Activated CD8-positive, alpha-beta memory T cell treated with anti-CD3 and anti-CD28 coated beads for 1 hour (primary cell): ENCODE measurements at places on chromosomes 12 and 14.

DNA sequence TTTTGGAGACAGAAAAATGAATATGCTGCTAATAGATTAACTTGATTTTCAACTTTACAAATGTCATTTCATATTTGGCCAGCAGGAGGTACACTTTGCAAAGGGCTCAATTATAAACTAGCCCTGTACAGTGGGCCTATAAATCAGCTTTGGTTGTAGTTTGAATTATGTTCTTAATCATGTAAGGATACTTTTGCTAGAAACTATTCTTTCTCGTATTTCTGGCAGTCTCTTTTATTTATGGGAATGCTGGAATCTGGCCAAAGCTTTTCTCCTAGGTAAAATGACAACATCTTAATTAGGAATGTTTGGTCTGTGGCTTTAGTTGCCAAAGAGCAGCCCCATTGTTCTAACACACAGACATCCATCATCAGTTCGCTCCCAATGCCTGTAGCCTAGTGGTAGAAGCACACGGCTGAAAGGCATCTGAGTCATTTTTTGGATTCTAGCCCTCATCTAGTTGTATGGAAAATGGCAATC is 1322.3 kb upstream of the SEL1L start:
- no peak for DNase-seq

- no peak for DNase-seq
Measured at GRCh38 chr12:120592121-120593049, 11.2 kb upstream of the POP5 start.

DNA sequence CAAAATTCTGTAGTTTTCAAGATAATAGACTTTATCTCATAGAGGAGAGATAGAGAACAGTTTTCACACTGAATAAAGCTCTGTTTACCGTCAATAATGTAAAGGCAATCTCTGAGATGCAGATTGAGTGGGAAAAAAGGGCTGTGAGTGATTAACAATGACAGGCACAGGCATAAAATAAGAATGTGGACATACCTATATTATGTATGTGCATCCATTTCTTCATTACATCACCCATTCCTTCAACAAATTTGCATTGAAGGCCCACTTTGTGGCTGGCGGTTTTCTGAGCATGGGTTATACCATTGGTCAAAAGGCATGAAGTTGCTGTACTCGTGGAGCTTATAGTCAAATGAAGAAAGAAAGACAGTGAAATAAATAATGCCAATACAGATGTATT is 1431.0 kb downstream of the AACS start:
- no peak for DNase-seq

DNA sequence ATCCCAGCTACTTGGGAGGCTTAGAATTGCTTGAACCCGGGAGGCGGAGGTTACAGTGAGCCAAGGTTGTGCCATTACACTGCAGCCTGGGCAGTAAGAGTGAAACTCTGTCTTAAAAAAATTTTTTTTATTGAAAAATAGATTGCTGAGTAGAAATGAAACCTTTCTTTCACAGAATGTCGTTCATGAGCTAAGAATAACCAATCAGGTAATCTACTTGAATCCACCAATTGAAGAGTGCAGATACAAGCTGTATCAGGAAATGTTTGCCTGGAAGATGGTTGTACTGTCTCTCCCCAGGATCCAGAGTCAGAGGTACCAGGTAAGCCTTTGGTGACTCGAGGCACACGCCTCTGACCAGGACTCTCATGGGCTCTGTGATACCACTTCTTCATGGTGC is 27.0 kb downstream of the DYNC1H1 start:
- no peak for DNase-seq

GRCh38 chr14:105471297-105471821 is 3.3 kb upstream of the CRIP2 start:
- no peak for DNase-seq

GRCh38 chr14:41302776-41303175 is 303.9 kb upstream of the LRFN5 start:
- no peak for DNase-seq

DNA sequence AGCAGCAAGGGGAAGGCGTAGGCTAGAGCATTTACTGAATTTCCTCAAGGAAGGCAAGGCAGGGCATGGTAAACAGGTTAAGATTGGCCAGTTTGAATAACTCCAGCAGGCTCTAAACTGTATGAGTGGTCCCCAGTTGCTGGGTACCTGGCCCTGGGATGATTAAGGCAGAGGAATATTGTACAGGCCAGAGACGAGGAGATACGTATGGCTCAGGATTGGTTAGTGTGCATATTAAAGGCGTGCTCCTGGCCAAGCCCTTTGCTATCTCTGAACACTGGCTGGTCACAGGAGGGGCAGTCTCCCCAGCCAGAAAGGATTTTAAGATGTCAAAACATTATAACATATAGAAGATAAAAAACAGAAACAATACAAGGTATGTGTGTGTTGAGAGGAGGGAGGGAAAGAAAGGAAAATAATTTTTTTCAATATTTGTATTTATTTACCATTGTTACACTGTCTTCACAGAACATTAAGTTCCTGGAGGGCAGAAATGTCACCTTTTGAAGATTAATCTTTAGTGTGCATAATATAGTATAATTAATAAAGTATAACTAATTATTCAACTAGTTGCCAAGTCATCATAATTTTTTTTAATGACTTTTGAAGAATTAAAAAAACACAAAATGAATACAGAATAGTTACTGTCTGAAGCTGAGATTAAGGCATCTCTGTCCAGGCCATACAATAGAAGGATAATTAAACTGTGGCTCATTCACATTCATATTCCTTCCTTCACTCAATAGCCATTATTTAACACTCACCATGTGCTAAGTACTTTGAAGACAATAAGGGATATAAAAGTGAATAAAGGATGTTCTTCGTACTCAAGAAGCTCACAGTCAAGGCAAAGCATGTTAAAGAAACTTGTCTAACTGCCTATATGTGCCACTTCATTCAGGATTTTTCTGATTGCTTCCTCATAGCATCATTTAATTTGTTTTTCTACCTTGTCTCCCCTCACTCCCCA is 41.9 kb downstream of the DCP1B start:
- DNase-seq: no peak

DNA sequence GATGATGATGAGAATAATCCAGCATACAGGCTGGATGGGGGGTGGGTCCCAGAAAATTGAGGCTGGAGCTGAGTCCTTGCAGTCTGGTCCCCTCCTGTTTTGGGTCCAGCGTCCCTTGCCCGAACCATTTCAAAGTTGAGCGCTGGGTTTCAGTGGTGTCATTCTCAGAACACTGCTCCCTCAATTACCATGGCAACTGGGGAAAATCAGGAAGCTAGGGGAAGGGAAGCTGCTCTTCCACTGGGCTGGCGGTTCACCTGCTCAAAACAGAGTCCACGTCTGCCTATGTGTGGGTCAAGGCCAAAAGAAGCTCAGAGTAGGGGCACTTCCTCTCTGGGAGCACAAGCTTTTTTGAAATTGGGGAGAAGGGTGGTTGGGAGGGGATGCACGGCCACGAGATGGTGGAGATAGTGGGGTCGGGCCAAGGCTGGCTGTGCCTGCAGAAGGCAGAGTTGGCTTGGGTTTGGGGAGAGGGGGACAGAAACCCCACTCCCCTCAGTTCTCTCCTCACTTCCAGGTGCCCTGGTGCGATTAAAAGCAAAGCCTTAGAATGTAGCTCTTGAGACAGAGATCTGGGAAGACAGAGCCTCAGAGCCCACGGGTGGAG is 1.7 kb upstream of the NOS1 start:
- DNase-seq: no peak

- DNase-seq: no peak
Measured at GRCh38 chr12:124381456-124382296, 86.8 kb downstream of the RFLNA start.

- no peak for DNase-seq
Measured at GRCh38 chr12:77204083-77204482, 138.7 kb upstream of the E2F7 start.

DNA sequence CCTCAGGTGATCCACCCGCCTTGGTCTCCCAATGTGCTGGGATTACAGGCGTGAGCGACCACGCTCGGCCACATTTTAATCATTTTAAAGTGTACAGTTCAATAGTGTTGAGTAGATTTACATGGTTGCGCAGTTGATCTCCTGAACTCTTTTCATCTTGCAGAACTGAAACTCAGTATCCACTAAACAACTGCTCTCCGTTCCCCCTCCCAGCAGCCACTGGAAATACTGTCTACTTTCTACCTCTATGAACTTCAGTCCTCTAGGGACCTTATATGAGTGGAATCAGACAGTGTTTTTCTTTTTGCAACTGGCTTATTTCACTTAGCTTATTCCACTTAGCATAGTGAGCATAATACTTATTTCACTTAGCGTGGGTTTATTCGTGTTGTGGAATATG is 53.7 kb downstream of the KCTD10 start:
- no peak for DNase-seq

DNA sequence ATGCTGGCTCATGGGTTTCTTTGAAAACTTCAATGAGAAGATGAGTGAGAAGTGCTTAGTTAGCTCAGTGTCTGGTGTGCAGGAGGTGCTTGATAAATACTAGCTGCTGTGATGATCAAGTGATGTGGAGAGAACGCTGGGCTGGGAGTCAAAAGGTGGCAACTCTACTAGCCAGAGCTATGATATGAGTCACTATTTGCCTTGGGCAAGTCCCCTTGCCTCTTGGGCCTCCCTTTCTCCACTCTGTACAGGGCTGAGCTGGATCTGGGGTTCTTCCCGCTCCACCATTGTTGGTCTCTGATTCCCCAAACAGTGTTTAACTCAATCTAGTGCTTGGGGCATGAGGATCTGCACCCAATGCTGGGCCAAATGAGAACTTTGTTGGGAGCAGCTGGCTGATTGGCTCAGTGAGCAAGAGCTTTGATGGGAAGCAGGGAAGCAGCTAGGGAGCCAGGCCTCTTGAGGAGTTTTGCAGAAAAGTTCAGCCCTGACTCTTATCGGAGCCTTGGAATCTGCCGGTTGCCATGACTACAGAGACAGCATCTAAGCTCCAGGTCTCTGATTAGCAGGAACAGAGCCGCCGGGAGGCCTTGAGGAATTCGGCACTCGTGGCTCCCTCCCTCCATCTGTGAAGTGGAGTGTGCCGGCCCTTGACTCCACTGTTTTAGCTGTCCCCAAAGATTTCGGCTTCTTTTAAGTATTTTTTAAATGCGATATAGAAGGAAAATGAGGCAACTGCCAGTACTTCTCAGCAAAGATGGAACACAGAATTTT is 82.1 kb upstream of the HSPB8 start:
- DNase-seq: no peak

- DNase-seq: no peak
Measured at GRCh38 chr12:68871921-68872320, 61.0 kb downstream of the CPM start.

- DNase-seq: peak; percentile 35
Measured at GRCh38 chr12:96194971-96195844, 1.0 kb downstream of the ELK3 start.
